ENCODE measurements at places on chromosomes 2 and 18.

DNA sequence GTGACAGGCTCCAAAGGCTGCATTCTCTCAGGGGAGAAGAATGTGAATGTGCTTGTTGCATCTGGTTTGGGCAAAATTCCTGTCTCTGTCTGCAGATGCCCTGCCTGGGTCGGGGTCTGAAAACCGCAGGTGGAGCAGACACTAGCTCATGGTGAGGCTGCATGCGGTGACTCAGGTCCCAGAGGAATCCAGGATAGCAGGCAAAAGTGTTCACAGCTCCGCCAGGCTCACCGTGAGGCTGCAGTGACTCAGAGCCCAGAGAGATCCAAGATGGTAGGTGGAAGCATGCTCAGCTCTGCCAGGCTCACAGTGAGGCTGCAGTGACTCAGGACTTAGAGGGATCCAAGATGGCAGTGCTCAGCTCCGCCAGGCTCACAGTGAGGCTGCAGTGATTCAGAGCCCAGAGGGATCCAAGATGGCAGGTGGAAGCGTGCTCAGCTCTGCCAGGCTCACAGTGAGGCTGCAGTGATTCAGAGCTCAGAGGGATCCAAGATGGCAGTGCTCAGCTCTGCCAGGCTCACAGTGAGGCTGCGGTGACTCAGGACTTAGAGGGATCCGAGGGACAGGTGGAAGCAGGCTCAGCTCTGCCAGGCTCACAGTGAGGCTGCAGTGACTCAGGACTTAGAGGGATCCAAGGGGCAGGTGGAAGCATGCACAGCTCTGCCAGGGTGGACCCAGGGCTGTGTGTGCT, 200.5 kb downstream of the ACKR3 start:
- DNase-seq = no peak

DNA sequence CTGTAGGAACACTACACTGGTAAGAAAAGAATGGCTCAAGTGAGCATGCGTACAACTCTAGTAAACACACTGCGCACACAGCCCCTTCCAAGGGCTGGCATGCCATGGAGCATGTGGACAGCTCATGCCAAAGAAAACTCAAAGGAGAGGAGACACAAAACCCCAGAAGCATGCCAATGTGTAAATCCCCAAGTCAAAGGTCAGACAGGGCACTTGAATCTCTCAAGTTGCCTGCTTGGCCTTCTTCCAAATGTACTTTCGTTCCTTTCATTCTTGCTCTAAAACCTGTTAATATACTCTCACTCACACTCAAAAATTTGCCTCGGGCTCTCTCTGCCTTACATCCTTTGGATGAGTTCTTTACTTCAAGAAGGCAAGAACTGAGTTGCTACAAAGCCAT, 365.3 kb downstream of the NBAS start:
- no peak for DNase-seq

- peak; percentile 45 for DNase-seq
Measured at GRCh38 chr2:39216346-39217191, 27.2 kb downstream of the CDKL4 start.

DNA sequence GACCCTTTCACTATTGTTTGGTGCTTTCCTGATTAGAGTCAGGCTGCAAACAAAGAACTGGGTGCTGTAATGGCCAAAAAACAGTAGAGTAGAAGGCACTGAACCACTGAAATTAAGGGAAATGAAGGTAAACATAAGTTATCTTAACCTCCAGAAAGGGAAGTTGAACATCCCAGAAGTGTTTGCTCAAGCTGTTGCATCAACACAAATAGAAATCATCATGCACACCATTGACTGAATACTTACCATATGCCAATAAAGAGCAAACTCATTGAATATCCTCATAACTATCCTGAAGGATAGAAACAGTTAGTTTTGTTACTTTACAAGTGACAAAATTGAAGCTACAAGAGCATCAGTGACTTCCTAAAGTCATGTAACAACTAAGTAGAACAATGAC, 477.4 kb upstream of the CHST9 start:
- no peak for DNase-seq

- DNase-seq = no peak
Measured at GRCh38 chr2:109677835-109678580, 63.8 kb downstream of the SOWAHC start.
